Stimulated activated CD8-positive, alpha-beta memory T cell treated with anti-CD3 and anti-CD28 coated beads, Interleukin-7, amount 100 ng/mL, for 4 hours (primary cell): ENCODE measurements at places on chromosomes 13 and 19.
A peak's percentile ranks its signal among the peaks of the same experiment; 100 is the strongest.

DNA sequence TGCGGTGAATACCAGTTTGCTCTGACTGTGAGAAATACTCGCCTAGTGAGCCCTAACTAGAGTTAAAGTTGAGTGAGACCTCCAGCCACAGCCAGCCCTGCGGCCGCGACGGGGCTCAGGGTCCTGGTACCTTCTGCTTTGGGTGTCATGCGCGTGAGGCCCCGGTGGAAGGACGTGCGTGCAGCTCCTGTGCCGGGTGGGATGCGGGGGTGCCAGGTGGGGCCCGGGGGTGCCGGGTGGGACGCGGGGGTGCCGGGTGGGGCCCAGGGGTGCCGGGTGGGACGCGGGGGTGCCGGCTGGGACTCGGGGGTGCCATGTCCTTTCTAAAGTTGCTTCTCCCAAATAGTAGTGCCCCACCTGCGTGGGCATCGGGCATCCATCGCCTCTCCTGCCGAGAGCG is 8.5 kb upstream of the TMPRSS9 start:
- DNase-seq, result no peak

DNA sequence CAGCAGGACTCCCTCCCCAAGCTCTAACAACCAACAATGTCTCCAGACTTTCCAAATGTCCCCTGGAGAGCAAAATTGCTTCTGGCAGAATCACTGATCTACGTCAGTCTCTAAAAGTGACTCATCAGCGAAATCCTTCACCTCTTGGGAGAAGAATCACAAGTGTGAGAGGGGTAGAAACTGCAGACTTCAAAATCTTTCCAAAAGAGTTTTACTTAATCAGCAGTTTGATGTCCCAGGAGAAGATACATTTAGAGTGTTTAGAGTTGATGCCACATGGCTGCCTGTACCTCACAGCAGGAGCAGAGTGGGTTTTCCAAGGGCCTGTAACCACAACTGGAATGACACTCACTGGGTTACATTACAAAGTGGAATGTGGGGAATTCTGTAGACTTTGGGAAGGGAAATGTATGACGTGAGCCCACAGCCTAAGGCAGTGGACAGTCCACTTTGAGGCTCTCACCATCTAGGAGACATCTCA is 6.2 kb upstream of the CEACAM5 start:
- no peak for DNase-seq

DNA sequence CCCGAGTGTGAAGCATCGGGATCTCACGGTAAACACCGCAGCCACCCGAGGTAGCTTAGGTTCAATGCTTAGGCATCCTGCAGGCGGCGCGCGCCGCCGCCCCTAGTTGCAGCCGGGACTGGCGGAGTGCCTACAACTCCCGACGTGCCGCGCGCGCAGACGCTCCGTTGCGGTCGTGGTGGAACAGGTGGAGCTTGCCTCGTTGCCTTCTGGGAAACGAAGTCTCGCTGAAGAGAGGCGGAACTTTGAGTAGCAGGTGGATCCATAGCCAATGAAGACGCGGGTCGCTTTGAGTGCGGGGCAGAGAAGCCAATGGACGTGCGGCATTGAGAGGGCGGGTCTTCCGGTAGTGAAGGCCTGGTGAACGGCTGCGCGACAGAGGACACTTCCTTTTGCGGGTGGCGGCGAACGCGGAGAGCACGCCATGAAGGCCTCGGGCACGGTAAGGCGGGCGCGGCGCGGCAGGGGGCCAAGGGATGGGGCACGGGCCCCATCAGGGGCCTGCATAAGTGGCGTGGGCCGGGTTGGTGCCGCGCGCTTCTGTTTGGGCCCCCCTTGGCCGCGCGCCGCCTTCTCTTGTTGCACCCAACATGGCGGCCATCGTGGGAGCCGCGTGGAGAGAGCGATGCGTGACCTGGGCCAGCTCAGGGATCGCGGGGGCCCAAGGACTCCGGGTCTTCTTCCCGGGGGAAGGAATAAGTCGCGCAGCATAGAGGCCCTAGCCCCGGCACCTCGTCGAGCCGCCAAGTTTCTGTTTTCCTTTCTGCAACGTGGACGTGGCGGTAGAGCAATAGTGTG is at the start of gene RPL18A:
RPL18A (plus strand) TSS at position 378 of the 798 bp plus-strand sequence; CDS start at position 425, 47 bp downstream.
- DNase-seq, result peak; percentile 99

DNA sequence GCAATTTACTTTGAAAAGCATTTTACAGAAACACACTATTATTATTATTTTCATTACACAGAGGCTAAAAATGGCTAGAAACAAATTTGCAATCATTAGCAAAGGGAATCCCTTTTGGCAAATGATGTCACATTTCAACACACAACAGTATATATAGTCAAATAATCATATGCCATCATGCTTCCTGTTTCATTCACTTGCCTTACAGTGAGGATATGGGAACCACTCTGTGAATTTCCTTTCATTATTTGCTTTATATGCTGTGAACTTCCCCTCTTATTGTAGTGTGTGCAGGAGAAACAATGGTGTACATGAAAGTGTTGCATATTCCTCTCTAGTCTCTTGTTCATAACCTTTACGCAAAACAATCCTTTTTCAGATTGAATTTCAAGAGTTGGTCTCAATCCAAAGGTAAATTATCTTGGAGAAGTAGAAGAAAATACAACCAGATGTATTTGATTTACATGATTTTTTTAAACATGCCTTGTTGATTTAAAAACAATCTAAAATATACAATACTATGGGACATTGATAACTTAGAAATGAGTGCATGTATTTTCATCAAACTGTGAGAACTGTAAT is 657.3 kb downstream of the EFNB2 start:
- no peak for DNase-seq
